Activated naive CD4-positive, alpha-beta T cell treated with anti-CD3 and anti-CD28 coated beads, Interleukin-2, amount 50 U/mL, for 16 hours (primary cell): ENCODE measurements at places on chromosomes 7 and 10.

DNA sequence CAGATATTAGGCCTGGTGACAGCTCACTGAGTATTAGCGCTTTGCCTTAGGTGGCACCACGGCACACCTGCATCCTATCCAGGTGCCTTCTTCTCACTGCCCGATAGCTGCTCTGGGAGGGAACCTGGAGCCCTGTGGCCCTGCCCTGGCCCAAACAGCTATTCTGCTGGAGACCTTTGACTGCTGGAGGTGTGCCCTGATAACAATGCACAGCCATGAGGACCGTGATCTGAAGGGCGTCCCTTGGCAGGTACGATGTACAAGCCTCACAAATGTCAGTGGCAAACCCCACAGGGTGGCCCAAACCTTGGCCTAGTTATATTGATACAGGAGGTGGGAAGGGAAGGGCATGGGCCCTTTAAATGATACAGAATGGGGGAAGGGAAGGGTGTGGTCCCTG lies 259.5 kb downstream of the GRID1 start:
- DNase-seq, result no peak

DNA sequence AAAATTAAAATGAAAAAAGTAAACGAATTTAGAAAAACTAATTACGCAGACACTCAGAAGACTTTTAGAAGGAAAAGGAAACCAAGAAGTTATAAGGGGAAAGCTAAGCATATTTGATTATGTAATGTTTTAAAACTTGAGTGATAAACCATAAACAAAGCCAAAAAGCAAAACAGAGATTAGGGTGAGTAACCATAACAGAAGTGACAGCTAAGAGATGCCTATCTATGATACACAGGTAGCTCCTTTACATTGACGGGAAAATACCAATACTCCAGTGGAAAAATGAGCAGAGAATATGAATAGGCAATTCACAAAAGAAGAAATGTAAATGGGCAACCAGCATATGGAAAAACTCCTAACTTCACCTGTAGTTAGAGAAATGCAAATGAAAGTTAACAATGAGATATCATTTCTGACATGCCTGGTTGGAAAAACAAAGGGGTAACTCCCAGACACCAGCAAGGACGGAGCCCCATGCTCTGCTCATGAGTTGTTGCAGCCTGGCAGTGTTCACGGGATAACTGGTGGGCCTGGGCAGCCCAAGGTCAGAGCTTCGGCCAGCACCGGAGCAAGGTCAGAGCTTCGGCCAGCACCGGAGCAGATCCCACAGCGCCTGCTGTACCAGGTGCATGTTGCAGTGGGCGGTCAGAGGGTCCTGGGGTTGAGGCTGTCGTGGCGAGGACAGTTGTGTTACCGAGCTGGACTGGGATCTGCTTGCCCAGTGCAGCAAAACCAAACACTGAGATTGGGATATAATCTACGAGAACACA lies 58.9 kb downstream of the ALOX5 start:
- no peak for DNase-seq

DNA sequence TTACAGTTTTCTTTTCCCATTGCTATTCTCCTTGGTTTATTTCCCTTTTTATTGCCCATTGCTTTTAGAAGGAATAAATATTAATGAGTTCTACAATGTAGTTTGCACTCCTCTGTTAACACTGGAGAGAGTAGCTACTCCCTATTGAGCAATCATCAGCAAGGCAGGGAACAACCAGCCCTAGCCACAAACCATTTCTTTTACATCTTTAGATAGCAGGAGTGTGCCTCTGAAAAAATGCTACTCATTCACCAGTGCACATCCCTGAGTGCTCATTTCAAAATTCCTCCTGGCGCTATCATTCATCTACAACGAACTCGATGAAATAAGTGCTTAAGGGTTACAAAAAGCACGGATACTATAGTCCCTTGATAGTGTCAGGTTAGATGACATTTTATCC lies 252.9 kb downstream of the THSD7A start:
- no peak for DNase-seq

DNA sequence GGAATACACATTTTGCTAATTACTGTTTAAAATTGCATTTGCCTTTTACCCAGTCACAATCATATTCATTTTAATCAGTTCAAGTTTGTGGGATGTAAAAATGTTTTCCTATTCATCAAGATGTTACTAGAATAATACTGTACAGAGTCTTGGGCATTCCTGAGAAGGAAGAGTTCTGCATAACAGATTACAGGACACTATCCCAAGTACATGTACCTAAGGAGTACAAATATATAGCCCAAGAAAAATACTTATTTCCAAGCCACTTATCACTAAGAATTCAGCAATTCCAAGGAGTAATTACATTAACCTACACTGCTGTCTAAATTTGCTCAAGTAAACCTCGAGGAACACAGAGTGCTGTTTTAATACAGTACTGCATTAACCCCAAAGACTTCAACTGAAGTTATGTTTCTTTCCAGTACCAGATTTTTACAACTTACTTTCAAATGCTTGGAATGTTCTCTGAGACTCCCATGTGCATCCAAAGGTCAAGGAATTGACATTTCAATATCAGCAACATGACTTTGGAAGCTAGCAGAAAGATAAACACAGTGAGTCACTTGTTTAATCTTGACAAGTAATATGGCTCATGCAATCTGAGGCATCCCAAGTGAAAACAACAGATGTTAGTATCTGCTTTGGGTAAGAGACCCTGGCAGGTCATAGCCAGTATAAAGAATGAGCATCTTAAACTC lies 125.4 kb upstream of the BET1 start:
- no peak for DNase-seq

- DNase-seq, result no peak
Observed at GRCh38 chr7:46319841-46320240, 398.8 kb upstream of the IGFBP3 start.

DNA sequence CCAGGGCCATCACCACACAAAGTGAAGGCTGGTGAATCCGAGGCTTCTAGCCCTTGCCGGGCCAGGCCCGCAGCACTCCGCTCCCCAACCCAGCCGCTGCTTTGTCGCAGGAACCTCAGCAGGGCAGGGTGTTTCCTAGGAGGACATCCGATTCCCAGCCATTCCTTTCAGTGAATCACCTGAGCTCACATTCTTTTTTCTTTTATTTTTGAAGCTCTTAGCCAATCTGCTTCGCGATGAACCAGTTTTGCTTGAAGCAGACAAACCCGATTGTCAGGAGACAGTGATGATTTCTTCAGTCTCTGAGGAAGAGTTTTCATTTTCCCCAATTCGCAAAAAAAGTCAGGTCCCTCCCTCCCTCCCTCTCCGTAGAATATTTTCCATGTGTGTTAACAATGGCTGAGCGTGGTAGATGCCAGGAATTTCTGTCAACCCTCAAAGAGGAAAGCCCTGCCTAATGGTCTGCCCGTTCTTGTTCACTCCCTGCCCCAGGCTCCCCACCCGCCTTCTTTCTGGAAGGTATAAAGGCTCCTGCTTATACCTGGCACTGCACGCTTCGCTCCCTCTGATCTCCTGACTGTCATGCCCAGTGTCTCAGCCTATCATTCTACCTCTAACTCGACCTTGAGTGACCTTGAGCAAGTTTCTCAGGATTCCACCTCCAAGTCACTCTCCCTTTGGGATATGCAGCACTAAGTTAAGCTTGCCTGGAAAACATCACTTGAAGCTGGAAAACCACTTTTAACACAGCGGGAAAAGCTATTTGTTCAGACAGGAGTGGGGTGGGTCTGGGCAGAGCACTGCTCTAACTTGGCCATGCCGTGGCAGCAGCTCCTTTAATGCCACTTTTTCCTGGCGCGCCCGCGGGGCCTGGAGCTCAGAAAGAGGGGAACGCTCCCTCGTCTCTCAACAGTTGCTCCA lies 35.1 kb downstream of the EGFR start:
- no peak for DNase-seq

DNA sequence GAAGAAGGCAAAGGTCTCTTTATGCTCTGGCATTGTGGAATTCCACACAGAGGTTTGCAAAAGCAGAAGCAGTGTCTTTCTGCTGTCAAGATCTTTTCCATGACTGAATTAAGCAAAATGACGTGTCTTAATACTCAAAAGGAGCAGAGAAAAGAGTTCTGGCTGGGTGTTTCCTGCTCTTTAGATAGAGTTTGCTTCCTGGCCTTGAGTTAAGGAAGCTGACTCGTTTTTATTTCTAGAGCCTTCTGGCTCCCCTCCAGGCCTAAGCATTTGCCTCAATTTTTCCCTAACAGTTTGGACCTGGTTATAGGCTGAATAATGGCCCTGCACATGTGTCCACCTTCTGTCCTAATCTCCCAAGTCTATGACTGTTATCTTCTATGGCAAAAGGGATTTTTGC lies 21.6 kb downstream of the TAS2R41 start:
- DNase-seq, result no peak

- no peak for DNase-seq
Observed at GRCh38 chr7:100157334-100158228, 942 bp downstream of the TRAPPC14 start.

DNA sequence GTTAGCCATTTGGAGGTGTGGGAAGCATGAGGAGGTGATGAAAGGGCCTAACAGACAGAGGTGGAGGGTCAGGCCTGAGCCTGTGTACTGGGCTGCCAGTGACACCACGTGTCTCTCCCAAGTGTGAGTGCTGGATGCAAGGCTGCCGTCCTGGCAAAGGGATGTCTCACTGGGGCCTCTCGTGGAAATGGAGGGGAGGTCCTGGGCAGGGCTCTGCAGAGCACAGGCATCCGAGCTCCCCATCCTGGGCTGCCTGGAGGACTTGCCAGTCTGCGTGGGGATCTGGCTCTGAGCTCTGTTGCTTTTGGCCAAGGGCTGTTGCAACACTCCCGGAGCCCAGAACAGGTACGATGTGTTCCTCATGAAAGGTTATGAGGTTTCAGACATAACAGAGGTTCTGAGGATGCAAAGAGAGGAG lies 77.3 kb downstream of the GRK5 start:
- no peak for DNase-seq

- no peak for DNase-seq
Observed at GRCh38 chr7:101915000-101915399, 97.6 kb downstream of the CUX1 start.

GRCh38 chr7:36076074-36076473 lies 77.0 kb upstream of the EEPD1 start:
- no peak for DNase-seq

GRCh38 chr7:22809902-22810642 lies 12.6 kb downstream of the TOMM7 start:
- no peak for DNase-seq

- no peak for DNase-seq
Observed at GRCh38 chr7:143205560-143206293, 16.1 kb upstream of the TAS2R40 start.

DNA sequence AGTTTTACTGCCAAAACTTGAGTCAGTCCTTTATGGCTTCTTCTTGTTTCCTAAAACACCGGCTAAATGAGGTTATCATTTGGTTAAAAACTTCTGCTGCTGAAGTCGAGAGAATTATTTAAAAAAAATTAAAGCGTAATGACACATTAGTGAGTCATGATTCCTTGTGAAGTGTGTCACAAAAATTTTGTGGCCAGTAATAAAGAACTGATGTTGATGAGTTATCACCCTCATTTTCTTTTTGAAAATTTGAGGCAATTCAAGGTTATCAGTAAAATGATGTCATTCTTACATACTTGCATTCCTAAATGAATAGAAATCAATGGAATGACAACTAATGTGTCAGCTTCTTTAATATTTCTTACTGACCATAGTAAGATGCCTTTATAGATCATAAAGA lies 427.4 kb downstream of the SORCS3 start:
- no peak for DNase-seq

DNA sequence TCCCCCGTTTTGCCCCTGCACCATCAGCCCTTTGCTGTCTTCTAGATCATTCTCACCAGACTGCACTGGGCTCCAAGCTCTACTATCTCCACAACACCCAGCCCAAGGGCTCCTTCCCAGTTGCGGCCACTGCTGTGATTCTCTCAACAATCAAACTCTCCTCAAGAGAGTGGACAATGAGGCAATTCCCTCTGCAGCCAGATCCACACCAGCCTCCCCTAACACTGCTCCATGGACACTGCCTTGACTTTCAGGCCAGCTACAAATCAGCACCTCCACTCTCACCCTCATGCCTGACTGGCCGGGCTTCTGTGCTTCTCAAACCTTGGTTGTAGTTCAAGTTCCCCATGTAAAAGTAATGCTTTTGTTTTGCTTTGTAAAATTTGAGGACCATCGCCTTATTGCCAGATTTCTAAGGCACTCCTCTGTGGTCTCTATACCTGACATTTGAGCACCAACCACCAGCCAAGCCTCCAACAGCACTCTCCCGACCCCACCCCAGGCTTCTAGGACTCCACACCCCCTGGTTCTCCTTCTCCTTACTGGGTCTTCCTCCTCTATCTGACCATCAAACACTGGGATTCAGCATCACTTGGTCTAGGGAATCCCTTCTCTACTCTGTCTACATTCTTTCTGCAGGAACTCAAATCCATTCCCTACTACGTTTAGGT lies 45.4 kb downstream of the PPIF start:
- peak; percentile 0 for DNase-seq

DNA sequence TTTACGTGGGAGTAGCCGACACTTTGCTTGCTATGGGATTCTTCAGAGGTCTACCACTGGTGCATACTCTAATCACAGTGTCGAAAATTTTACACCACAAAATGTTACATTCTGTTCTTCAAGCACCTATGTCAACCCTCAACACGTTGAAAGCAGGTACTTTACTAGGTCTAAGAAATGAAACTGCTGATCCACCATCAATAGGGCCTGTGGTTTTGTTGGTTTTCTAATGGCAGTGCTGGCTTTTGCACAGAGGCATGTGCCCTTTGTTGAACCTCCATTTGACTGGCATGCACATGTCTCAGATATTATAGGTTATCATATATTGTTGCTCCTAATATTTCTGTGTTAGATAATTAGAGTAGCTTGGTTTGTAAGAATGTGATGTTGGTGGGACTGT lies 123.8 kb downstream of the CFTR start:
- no peak for DNase-seq
